ENCODE measurements at places on chromosomes 3 and 15.

DNA sequence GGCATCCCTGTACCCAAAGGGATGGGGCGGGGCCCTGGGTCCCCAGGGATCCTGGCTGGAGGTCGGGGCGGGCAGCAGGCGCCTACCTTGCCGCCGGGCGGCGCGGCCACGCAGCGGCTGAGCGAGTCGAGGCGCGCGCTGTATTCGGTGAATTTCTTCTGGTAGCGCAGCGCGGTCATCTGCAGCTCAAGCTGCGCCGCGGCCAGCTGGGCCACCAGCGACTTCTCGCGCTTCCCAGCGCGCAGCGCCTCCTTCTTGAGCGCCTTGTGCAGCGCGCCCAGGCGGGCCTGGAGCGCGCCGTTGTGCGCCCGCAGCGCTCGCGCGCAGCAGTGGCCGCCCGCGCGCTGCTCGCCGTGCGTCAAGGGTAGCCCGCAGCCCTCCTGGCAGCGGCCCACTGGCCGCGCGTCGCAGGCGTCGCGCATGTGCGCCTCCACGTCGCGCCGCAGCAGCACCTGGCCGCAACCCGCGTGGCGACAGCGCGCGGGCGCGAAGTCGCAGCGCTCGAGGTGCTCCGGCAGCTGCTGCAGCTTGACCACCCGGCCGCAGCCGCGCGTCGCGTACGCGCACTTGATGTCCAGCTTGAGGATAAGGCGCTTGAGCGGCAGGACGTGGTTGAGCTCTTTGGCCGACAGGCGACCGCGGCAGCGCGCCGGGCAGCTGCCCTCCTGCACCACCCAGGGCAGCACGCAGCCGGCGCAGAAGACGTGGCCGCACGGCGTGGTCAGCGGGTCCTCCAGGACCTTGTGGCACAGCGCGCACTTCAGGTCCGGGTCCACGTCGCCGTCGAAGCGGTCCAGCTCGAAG lies 522 bp downstream of the PDZRN3 start:
- no peak for DNase-seq

DNA sequence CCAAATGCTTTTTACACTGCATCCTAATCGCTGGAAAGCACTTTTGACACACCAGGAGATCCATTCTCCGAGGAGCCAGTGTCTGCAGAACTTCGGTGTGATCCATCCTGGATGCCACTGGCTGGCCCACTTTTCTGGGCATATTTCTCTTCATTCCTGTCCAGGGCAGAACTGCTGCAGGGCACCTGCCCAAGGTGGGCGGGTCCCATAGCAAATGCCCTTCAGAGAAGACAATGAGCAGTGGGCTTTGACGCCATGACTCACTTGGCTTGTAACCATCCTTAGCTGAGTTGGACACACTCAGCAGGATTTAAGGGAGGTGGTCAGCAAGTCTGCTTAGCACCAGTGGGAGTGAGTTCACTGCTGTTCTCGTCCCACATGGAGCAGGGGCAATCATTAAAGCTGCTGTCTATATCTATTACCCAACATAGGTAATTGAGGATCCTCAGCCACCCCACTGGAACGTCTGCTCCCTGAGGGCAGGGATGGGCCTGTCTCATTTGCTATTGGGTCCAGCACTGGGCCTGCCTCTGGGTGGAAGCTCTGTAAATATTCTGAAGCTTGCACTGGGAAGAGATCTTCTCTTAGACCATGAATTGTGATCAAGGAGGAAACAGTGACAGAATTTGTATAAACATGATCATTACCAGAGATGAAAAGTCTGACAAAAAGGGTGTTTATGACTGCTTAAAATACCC lies 112.7 kb upstream of the IQSEC1 start:
- DNase-seq, result no peak

GRCh38 chr15:28969511-28970085 lies 83.8 kb downstream of the APBA2 start:
- DNase-seq, result no peak

DNA sequence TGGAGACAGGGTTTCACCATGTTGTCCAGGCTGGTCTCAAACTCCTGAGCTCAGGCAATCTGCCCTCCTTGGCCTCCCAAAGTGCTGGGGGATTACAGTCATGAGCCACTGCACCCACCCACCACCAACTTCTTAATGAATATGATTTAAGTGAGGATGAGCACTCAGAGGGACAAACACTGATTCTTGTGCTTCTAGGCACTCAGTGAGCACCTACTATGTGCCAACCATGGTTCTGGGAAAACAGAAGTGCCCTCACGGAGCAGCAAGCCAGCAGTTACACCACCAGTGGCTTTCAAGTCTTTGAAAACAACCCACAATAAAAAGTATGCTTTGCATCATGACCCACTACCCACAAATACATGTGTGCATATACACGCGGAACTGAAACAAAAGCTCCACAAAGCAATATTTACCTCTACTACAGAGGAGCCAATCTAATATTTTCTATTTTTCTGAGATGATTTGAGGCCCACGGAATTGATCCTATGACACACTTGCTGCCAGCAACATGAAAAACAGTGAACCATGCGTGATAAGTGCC lies 91.9 kb downstream of the MEGF11 start:
- DNase-seq, result no peak

- peak; percentile 10 for DNase-seq
Observed at GRCh38 chr3:51642462-51642861, 28.6 kb upstream of the TEX264 start.

- no peak for DNase-seq
Observed at GRCh38 chr15:57460208-57460816, 84.0 kb downstream of the CGNL1 start.

- DNase-seq, result no peak
Observed at GRCh38 chr15:57878573-57878972, 172.1 kb downstream of the POLR2M start.

DNA sequence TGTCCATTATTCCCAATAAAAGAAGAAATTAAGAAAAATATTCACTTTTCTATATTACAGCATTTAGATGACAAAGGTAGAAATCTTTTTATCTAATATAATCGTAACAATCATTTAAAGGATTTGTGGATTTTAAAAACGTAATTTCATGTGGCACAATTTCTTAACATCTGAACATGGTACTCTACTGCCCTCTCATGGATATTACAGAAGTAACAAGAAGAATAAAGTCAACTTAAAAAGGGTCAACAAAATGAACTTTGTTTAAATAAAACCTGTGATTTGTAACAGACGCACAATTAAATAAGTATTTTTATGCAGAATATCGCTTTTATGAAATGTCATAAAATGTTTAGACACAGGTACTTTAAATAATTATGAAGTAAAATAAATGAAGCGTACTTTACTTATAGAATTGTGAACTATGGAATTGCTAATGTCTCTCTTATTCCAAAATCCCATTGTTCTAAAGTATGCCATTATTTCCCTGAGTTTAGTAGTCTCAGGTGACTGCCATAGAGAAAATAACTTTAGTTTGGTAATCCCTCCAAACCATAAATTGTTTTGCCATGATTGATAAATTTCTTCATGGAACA lies 366.8 kb upstream of the ZNF385D start:
- peak; percentile 42 for DNase-seq

- no peak for DNase-seq
Observed at GRCh38 chr3:129256270-129256669, 6.9 kb downstream of the COPG1 start.

DNA sequence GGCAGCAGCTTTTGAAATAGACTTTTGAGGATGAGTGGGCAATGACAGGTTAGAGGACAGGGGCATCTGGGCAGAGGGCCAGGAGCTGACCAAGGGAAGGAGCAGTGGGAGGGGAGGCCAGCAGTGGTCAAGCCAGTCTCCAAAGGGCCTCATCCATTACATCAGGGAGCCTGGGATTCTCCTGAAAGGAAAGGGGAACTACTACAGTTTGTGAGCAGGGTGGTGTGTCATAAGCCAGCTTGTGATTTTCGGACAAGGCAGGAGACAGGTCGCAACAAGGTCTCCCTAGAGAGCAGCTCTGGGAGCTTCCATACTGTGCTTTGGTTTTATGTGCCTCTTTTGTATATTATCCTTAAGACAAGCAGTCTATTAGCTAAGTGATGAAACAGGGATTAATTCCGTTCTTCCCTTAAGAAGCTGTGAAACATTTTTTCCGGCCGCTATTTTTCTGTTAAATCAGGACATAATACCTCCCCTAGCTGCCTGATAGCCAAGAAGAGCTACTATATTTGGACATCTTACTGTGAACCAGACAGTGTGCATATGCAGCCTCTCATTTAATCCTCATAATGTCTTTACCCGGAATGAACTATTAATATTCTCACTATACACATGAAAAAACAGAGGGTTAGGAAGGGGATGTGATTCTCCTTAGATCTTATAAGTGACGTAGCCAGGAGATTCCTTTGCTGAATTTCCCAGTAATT lies 46.4 kb downstream of the C2CD4B start:
- DNase-seq, result peak; percentile 4

DNA sequence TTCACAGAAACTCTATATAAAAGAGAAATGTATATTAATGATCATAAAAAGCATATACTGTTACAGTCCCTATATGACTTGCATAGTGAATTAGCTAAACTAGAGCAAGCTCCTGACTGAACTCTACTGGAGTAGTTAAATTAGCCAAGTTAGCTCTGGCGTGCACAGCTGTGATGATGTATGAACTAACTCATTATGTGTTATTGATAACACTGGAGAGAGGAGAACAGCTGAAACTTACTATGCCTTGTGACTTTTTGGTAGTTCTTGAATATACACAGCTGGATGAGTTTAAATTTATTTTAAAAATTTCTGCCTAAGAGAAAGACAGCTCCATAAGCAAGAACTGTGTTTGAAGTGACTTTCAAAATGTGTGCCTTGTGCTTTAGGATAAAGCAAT lies 8.1 kb downstream of the TIPARP start:
- DNase-seq, result no peak

DNA sequence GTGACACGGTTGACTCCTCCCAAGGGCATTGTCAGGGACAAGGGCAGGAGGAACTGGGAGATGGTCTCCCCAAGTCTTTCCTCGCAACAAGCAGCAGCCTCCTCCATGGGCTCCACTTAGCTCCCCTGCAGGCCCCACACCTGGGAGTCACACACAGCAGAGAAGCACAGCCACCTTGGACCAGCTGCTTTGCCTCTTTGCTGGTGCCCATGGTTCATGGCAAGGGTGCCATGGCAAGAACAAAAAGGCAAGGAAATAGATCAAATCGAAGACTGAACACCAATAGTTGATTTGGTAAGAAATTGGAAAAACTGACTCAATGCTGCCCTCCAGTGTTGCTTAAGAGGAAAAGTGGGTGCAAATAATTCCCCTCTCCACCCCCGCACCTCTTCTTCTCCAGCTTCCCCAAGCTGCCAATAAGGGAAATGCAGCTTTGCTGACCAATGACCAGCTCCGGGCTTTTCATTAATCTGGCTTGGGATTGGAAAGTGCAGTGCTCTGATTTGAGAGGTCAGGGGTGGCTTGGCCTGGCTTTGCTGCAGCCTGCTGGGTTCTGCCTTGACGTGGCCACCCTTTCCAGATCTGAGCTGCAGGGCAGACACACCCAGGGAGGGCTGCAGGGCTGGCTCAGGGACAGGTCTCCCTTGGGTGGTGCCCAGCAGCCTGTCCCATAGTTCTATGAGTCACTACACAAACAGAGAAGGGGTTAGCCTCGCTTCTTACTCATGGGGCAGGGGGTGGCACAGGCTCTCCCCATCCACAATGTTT lies 162.0 kb downstream of the KLF13 start:
- DNase-seq, result peak; percentile 82

GRCh38 chr3:127710155-127710941 lies 37.6 kb downstream of the ABTB1 start:
- no peak for DNase-seq

DNA sequence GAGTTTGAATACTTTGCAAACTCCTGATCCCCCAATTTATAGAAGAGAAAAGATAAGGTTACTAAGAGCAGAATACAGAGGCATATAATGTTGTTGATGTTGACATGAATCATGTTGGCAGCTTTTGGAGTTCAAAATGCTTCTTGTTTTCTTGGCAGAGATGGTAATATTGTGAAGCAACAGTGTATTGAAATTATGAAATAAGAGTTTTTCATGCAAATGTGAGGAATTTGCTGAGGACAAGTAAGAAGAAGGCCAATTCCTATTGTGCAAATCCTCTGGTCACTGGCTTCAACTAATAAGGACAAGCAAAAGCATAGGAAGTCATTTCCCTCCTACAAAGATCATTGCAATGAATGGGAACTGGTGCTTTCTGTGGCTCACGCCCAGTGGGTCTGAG lies 126.9 kb upstream of the CHL1 start:
- DNase-seq, result no peak

DNA sequence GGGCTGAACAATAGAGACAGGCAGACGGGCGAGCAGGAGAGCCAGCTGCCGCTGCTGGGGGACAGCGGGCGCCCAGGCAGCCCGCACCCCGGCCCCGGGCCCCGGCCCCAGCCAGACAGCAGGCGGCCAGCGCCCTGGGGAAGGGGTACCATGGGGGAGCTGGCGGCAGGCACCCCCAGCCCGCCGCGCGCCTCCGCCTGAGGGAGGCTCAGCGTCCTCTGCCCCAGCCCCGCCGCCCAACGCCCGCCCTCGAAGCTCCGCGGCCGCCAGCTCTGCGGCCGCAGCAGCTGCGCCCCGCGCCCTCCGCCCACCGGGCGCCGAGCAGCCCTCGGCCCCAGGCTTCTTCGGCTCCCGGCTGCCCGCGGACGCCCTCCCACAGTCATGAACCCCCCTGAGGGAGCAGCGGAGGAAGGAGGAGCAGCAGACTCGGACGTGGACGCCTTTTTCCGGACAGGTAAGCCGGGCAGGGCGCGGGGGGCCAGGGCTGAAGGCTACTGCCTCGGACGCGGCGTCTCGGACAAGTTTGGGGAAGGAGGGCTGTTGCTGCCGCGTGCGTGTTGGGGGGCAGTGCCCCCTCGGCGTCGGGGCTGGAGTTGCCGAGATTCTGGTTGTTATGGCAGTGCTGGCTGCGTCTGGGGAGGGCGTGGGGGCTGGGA lies 41.6 kb upstream of the ROPN1 start:
- DNase-seq, result no peak

- peak; percentile 55 for DNase-seq
Observed at GRCh38 chr3:156674911-156675829, 780 bp downstream of the TIPARP start.

- no peak for DNase-seq
Observed at GRCh38 chr3:72008226-72008996, 223.5 kb upstream of the PROK2 start.

GRCh38 chr3:24641628-24642027 lies 147.0 kb upstream of the THRB start:
- DNase-seq, result no peak

- no peak for DNase-seq
Observed at GRCh38 chr3:86890741-86891396, 100.1 kb downstream of the VGLL3 start.

DNA sequence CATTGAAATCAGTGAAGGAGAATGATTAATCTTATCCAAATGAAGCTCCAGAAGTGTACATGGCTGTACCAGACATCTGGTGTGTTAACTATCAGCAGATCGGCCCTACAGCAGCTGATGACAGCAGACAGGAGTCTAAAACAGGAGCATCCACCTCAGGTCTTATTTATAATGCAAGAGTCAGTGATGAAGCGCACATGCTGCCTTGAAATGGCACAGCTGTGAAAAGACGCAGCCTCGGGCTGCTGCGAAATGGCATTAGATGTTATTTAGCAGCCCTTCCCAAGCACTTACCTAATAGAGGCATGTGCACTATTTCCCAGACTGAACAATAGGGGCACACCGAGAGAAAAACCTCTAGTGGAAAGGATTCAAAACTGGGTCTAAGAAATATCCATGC lies 472.3 kb upstream of the CBLB start:
- no peak for DNase-seq
